ENCODE measurements at places on chromosomes 1 and 21. TPM values are rescaled to one million over a fixed set of nuclear protein-coding genes. Genes with fewer than 3 reads are reported as not detected.

Gene FASLG
- total RNA-seq = not detected

Gene KRTAP19-3
- not detected for total RNA-seq

Gene MSH4
- 0.20 TPM for total RNA-seq

Gene RBP7
- total RNA-seq = not detected

Gene MPL
- total RNA-seq = not detected

Gene ROR1
- total RNA-seq = 131 TPM

Gene GPR37L1
- total RNA-seq = not detected

Gene MTARC2
- total RNA-seq = 21.3 TPM

Gene SPRR2B
- not detected for total RNA-seq

Gene UBE2U
- total RNA-seq = not detected

Gene SMCP
- total RNA-seq = not detected

Gene MTARC1
- 5.4 TPM for total RNA-seq

Gene GIPC2
- total RNA-seq = 0.10 TPM

Gene MMEL1
- total RNA-seq = 0.92 TPM

Gene S100A9
- total RNA-seq = not detected

DNA sequence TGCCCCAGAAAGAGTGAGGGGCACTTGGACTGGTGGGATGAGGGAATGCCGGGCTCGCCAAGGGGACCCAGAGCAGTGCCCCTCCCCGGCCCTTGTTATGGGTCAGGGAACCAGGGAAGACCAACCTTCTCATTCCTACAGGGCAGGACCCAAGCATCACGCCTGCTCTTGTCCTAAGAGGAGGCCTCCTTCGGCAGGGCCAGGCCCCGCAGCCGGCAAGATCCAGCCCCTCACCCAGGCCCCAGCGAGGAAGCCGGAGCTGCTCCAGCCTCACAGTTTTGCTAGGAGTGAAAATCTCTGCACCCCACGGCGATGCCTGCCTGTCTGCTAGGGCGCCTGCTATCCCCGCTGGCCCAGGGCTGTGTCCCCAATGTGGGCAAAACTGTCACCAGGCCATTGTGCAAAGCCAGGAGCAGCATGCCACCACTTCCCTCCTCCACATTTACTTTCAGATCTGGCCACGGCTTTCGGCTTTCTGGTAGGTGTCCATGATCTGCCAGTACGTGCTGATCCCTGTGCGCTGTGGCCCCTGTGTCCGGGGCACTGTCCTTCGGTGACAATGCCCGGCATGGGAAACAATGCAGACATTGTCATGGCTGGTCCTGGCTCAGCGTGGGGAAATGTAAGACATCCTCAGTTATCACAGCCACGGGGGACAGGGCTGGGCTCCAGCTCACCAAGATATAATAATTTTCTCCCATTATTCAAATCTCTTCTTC lies 9.6 kb downstream of the ACTRT2 start:
- DNase-seq = no peak

- DNase-seq = no peak
Observed at GRCh38 chr1:101002551-101002950, 23.0 kb downstream of the DPH5 start.

DNA sequence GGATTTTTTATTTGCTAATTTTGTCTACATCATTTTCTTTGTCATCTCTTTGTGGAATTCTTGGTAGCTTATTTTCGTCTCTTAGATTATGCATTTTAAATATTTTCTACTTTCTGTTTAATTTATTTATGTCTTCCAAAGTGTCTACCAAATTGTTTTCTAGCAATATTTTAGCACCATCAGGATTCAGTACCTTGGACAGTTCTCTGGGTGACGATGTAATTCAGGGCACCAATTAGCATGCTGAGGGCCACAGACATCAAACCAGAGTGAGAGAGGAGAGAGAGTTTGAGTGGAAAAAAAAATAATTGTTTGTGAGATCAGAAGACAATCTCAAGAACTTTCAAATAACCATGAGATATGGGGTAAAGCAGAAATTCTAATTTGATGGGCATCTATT lies 169.8 kb upstream of the CXADR start:
- no peak for DNase-seq

DNA sequence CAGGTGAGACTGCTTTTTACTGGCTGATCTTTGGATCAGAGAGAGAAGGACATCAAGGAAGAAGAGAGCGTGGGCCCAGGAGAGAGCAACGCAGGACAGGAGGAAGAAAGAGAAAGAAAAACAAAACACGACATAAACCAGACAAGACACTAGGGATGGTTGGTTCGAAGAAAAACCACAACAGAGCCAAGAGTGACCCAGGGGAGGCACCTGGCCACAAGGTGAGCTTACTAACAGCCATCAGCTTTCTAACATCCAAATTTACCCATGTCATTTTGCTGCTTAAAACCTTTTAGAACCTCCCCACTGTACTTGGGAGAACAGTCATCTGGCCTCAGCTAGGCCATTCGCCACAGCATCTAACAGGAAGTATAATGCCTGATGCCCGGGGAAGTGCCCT lies 57.8 kb downstream of the ARHGEF11 start:
- no peak for DNase-seq

- DNase-seq = no peak
Observed at GRCh38 chr21:39660191-39660980, 47.6 kb downstream of the B3GALT5 start.

DNA sequence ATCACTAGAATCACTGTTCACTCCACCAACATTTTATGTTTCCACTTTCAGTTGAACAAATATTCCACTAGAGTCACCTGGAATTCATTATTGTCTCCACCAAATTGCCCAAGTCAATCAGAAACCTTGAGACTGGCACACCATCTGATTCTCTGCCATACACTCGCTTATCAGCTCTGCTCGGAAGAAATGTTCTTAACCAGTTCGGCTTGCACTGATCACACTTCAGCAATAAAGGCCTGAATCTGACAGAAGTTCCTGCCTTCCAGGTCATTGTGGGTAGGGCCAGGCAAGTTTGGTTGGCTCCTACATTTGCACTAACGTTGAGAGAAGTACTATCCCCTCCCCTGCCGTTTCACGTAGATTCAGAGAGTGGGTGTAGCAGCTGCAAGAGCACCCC lies 10.0 kb downstream of the TPM3 start:
- DNase-seq = no peak

DNA sequence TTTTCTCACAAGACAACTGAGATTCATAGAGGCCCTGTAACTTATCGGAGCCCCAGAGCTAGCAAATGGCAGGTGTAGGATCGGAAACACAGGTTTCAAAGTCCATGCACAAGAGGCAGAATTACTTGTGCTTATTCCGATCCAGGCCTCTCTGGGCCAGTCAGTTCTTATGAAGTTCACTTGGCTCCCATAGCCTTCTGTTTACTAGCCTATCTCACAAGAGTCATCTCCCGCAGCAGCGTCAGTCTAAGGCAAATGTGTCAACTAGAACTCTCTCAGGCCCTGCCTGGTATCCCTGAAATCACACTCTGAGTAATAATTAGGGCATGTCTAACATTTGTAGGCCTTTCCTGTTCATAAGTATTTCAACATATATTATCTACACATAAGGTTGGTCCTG lies 43.3 kb downstream of the PHC2 start:
- no peak for DNase-seq

GRCh38 chr1:162873671-162874666 lies 13.0 kb upstream of the CCDC190 start:
- DNase-seq = no peak

GRCh38 chr1:8665833-8666232 lies 151.6 kb downstream of the RERE start:
- DNase-seq = no peak

- DNase-seq = no peak
Observed at GRCh38 chr1:119651133-119651532, 3.1 kb upstream of the ZNF697 start.

DNA sequence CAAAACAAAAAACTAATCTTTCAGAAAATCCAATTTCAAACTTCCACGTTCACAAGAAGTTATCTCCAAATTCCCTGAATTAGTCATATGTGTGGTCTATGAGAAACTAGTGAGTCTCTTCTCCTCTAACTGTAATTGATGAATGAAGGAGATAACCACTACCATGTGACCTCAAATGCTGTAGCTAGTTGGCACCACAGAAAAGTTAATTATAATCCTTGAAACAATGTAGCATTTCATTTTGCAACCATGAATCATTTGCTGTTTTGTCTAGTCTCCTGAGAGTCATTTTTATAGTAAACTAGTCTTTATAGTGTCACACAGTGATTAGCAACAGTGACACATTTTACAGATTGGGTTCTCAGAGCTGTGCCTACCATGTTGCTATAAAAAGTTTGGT lies 287.5 kb downstream of the LRRIQ3 start:
- no peak for DNase-seq

- DNase-seq = no peak
Observed at GRCh38 chr1:236167578-236167977, 25.2 kb downstream of the GPR137B start.

- no peak for DNase-seq
Observed at GRCh38 chr1:201783058-201783457, 45.9 kb upstream of the IPO9 start.

DNA sequence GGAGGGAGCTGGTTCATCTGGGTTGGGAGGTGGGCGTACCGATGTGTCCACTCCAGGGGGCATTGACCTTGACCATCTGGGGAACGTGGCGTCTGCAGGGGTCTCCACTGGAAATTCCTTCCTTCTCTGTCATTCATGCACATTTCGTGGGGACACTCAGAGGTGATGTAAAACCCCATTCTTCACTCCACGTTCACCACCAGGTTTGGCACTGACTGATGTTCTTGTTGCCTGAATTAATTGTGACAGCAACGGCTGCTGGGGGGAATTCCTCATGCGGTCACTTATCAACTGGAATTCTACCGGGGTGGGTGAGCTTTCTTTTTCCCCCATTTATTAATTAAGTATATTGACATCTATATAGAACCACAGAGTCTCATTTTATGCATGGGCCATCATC lies 18.1 kb upstream of the POFUT2 start:
- peak; percentile 47 for DNase-seq

DNA sequence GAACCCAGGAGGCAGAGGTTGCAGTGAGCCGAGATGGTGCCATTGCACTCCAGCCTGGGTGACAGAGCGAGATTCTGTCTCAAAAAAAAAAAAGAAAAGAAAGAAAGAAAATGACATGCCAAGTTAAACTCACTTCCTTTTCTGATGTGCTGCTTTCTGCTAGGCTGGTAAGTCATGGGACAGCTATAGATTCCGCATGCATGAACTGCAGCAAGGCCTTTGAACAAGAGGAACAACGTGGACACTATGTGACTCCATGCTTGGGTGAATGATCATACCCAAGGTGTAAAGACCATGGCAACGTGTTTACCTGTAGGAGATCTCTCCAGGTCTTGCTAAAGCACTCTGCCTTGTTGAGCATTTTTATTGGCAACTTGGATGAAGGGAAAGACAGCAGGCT lies 10.3 kb upstream of the TTF2 start:
- no peak for DNase-seq

- no peak for DNase-seq
Observed at GRCh38 chr1:157969697-157970485, 23.6 kb upstream of the KIRREL1 start.

- no peak for DNase-seq
Observed at GRCh38 chr1:224623743-224624333, 7.7 kb downstream of the CNIH3 start.

DNA sequence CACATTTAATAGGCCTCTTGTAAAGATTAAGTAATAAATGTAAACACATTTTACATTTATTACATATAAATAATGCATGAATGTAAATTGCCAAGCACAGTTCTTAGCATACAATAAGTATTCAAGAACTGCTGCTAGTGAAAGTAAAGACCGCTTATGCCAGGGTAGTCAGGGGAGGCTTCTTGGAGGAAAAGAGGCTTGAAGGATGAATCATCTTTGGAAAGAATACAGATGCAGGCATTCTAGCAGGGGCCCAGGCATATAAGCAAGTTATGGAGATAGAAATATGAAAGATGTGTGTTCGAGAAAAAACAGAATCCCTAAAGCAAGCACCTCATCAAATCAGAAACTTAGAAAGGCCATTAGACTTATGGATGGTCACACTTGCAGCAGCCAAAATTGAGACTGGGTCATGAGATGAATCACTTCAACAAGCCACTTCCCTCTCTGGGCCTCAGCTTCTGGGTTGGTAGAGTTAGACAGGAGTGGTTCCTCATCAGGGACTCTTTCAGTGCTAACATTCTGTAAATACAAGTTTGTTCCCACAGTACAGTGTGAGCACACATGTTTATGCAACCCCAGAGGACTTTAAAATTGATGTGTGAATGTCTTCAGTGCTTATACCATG lies 79.8 kb upstream of the ROR1 start:
- DNase-seq = no peak

GRCh38 chr1:164557270-164557669 lies 1.7 kb upstream of the PBX1 start:
- no peak for DNase-seq

DNA sequence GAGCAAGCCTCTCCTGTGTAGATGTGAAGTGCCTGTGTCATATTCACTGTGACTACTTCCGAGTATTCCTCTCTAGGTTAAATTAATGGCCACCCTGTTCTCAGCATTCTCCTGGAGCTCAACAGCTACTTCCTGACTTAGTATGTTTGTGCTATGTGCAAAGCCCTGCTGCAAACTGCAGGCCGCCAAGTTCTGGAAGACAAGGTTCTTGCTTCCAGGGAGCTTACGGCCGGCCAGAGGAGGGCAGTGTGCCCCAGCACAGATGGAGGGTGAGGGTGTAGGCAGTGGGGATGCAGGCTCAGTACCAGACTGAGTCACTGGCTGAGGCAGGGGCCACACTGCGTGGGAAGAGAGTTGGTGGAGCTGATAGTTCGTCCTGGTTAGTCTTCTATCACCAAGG lies 43.2 kb downstream of the ELK4 start:
- DNase-seq = peak; percentile 81

GRCh38 chr1:170048515-170048914 lies 26.0 kb downstream of the KIFAP3 start:
- DNase-seq = no peak

DNA sequence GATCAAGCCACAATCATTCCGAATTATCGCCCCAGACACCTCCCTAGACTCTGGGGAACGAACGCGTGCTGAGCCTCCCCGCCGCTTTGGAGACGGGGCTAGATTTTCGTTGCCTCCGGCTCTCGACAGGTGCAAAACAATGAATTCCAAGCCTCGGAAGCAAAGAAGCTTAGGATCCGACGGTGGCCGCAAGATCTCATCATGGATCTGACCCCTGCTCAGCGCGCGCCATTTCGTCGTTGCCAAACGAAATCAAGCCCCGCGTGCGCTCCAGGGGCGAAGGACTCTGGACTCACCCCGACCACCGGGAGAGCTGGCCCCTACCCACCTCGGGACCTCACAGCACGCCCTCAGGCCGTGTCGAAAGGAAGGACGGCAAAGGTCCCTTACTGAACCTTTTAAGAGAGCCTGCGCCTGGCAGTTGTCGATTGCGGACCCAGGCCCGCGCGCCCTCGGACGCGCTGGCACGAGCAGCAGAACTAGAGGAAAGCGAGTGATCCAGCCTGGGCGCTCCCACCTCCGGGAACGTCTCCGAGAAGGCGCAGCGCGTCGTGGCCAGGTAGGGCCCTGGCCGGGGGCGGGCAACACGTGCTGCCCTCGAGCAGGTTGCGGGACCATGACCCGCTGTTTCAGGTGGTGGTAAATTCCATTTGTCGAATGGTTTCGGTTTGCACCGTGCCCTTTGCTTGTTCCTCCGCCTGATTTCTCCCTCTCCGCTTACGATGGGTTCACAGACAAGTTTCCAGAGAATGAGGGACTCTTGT lies 1.6 kb upstream of the RUNX3 start:
- no peak for DNase-seq

Data from chondrocyte (in vitro differentiated cells).